ENCODE measurements at places on chromosomes 7 and 10.

DNA sequence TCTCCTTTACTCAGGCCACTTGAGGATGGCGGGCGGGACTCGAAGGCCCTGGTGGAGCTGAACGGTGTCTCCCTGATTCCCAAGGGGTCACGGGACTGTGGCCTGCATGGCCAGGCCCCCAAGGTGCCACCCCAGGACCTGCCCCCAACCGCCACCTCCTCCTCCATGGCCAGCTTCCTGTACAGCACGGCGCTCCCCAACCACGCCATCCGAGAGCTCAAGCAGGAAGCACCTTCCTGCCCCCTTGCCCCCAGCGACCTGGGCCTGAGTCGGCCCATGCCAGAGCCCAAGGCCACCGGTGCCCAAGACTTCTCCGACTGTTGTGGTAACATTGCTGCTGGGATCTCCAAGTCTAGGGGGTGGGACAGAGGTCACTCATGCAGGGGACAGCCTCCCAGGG, 65.7 kb downstream of the GTF2IRD1 start:
- DNase-seq = no peak

DNA sequence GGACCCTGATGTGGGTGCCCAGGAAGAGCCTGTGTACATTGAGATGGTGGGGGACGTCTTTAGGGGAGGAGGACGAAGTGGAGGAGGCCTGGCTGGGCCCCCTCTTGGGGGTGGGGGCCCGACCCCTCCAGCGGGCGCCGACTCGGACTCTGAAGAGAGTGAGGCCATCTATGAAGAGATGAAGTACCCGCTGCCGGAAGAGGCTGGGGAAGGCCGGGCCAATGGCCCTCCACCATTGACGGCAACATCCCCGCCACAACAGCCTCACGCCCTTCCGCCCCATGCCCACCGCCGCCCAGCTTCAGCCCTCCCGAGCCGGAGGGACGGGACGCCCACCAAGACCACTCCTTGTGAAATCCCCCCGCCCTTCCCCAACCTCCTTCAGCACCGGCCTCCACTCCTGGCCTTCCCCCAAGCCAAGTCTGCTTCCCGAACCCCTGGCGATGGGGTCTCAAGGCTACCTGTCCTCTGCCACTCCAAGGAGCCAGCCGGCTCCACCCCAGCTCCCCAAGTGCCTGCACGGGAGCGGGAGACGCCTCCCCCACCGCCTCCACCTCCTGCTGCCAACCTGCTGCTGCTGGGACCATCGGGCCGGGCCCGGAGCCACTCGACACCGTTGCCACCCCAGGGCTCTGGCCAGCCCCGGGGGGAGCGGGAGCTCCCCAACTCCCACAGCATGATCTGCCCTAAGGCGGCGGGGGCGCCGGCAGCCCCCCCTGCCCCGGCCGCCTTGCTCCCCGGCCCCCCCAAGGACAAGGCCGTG, 4.8 kb downstream of the NYAP1 start:
- DNase-seq = no peak

GRCh38 chr10:133070405-133070804, 17.3 kb upstream of the ADGRA1 start:
- DNase-seq = no peak

DNA sequence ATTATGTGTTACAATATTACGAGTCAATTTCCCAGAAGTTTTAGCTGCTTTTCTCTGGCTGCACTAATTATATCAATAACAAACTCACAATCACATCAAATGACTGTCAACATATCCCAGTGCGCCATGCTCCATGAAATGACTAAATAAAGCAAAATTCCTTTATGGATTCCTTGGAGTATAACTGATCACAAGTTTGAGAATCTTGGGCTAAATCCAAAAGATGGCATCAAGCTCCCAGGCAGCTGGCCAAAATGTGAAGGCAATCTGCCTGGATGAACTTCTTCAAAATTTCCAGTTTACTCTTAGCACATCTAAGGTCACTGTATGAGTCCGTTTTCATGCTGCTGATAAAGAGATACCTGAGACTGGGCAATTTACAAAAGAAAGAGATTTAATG, 210.8 kb downstream of the CCSER2 start:
- DNase-seq = no peak

DNA sequence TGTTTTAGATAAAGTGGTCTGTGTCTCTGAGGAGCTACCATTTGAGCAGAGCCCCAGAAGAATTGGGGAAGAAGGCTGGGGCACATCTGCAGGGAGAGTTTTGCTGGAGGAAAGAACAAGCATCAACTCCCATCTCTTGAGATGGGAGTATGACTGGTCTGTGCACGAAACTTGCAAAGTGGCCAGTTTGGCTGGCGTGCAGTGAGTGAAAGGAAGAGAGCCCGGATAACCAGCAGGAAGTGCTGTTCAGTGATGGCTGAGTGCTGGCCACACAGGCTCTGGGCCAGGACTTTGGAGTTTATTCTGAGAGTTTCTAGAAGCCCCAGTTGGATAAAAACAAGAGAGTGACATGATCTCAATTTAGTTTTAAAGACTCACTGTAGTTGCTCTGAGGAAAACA, 34.4 kb upstream of the SVIL start:
- no peak for DNase-seq

DNA sequence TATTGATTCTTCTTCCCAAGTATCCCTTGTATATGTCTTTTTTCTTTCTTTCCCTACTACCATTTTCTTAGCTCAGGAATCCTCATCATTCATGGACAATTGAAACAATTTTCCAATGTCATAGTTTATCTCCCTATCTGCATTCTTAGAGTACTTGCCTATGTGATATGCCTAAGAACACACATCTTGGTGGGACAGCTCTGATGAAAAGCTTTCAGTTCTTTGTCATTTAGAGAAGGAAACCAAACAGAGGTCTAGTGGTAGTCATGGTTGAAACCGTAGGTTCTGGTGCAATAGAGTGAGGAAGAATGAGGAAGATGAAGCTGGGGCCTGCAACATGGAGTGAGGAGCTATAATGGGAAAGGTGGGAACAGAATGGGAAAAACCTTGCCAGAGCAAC, 28.2 kb downstream of the TDRD1 start:
- DNase-seq = no peak

GRCh38 chr10:128950159-128950915, 516.7 kb upstream of the MGMT start:
- no peak for DNase-seq

DNA sequence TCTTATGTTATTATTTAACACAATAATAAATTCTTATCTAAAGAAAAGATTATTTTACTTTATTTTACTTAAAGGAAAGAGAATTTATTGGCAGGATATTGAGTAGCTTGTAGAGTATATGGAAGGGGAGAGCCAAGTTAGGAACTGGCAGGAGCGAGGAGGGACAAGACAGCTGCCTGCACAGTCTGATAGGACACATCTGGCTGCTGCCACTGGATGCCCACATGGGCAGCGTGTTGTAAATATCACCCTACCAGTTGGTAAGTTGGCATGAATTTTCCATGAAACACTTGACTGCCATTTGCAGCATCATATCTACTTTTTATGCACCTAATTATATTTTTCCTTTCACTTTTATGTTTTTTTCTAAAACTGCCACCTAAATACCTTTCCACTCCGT, 19.6 kb downstream of the SRI start:
- no peak for DNase-seq

DNA sequence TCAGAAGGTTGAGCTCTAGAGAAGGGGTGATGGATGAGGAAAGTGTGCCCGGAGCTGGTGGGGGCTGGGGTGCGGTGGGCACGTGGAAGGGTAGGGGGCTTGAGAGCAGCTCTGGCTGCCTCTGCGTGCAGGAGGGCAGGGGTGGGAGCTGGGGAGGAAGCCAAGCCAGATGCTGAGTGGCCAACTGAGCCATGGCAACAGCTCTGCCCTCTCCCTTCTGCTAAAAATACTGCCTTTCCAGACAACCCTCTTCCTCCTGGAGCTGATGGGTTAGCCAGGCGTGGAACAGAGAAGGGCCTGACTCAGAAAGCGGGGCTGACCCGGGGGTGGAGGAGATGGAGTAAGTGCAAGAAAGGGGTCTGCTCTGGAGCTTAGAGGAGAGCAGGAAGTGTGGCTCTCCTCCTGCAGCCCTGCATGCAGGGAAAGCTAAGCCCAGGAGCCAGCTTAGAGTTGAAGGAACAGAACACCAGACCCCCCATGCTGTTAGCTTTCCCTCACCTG, 114.6 kb upstream of the AGK start:
- DNase-seq = no peak

DNA sequence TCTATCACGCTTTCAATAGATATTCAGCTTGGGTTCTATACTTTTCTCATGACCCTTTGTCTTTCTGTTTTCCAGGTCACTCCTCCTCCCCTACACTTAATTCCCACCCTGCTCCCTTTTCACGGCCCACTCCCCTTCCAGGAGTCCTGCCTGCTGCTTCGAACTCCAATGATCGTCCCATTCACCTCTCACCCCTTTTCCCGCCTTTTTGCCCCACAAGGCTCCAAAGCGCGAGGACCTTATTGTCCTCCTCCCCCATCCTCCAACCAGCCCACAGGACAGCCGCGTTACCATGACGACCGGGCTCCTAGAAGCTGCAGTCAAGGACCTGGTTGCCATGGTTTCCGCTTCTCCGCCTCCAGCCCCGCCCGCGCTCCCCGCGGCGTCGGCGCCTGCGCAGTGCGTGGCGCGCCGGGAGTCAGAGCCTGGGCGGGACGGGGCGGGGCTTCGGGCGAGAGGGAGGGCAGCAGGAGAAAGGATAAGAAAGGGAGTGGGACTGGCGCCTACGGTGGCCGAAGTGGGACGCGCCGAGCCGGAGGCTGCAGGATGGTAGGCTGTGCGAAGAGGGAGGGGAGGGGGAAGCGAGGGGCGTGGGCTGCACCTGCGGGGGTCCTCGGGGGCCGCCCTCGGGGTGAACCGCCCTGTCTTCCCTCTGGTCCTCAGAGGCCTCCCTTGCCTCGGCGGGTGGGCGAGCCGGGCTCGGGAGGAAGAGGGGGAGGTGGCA, at the start of gene AP1S1:
TSS of gene AP1S1 (plus strand) at position 508 of the 724 bp plus-strand sequence. CDS start at position 547, 39 bp downstream.
- DNase-seq = peak; percentile 84

GRCh38 chr7:55073051-55073511, 54.3 kb downstream of the EGFR start:
- no peak for DNase-seq

- no peak for DNase-seq
Observed at GRCh38 chr10:130263289-130263688, 127.1 kb downstream of the GLRX3 start.

GRCh38 chr10:110075686-110076085, 67.9 kb downstream of the ADD3 start:
- DNase-seq = no peak

Data from T-helper 22 cell (primary cell).